ENCODE measurements at places on chromosomes 12 and 14.

- no peak for DNase-seq
Measured at GRCh38 chr12:69833696-69834095, 8.7 kb downstream of the MYRFL start.

GRCh38 chr14:89440986-89441909 is 24.2 kb upstream of the FOXN3 start:
- no peak for DNase-seq

DNA sequence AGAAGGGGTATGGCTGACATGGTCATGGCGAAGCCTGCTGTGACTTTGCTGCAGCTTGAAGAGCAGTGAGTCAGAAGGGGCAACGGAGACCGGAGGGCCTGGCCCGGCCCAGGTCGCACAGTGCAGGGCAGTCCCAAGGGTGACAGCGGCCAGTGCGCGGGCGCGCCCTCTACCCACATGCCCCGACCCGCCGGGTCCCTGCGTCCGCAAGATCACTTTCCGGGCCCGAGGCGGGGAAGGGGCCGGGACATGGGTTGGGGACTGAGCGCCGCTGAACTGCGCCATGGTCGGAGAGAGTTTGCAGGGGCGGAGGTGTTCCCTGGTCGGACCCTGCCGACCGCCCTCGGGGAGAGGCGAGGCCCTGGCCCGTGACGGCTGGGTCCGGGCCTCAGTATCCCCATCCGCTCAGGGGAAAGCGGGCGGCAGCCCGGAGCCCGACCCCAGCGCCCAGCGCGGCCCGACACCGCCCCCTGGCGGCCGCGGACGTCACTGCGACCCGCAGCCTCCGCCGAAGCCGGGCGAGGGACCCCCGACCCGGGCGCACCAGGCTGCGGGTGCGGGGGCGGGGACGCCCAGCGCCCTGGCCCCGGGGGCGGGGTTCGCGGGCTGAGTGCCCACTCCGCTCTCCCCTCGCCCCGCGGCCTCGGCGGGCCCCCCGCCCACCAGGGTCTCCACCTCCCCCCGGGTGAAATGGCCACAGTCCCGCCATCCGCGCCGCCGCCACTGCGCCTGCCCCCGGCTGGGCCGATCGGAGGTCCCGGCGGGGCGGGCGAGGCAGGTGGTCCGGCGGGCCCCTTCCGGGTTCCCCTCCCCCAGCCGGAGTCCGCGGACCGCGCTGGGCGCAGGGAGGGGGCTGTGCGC is 7.2 kb upstream of the ANKRD9 start:
- DNase-seq = peak; percentile 71

- DNase-seq = no peak
Measured at GRCh38 chr14:89673512-89674225, 256.6 kb upstream of the FOXN3 start.

GRCh38 chr12:70711831-70712230 is 74.6 kb upstream of the PTPRB start:
- DNase-seq = no peak

GRCh38 chr14:67240168-67240932 is 885 bp upstream of the PALS1 start:
- DNase-seq = peak; percentile 12

DNA sequence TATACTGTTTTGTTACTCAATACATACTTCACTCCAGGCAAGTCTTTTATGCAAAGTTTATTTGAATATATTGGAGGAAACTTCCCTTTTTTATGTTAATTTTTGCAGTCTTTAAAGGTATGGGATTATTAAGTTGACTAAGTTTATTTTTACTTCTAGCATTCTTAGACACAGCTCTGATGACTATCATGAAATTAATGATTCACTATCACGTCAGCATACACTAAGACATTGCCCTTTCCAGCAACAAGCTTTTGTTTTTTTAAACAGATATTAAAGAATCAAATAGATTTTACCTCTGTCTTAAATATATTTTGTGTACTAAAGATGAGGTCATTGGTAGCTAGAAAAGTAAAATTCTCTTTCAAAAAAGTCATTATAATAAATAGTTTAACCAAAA is 52.1 kb downstream of the DERA start:
- DNase-seq = no peak

Measured in CD8-positive, alpha-beta T cell (primary cell).